ENCODE measurements at places on chromosomes 11 and 22.
A peak's percentile ranks its signal among the peaks of the same experiment; 100 is the strongest.

- DNase-seq: no peak
These were observed 656.1 kb downstream of the OPCML start for GRCh38 chr11:132876239-132876638.

- no peak for DNase-seq
These were observed 14.2 kb upstream of the PIK3C2A start for GRCh38 chr11:17221968-17222367.

- peak; percentile 18 for DNase-seq
These were observed 50.3 kb upstream of the TTLL12 start for GRCh38 chr22:43237280-43237679.

DNA sequence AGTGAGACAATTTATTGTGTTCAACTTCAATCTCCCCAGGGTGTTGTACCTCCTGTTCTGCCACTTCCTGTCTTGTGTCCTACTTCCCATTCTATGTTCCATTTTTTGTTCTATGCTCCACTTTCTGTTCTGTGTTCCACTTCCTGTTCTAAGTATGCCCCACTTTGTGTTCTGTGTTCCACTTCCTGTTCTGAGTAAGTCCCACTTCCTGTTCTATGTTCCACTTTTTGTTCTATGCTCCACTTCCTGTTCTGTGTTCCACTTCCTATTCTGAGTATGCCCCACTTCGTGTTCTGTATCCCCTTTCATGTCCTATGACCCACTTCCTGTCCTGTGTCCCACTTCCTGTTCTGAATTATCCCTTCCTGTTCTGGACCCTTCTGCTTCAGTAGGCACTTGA is 732.7 kb downstream of the TBC1D22A start:
- no peak for DNase-seq

DNA sequence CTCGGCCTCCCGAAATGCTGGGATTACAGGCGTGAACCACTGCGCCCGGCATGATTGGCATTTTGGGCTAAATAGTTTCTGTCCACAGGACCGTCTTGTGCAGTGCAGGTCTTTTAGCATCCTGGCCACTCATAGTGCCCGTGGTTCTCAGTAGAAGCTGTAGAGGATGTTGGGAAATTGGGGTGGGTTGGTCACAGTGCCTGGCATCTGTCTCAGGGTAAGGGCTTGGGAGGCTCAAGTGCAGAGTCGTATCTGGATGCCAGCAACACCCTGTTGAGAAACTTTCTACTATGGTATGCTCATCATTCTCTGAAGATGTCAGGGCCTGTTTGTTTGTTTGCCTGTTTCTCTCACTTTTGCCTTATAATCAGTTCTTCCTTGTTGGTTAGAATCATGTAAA is 21.9 kb downstream of the UBE2L3 start:
- DNase-seq: no peak

- DNase-seq: no peak
These were observed 76.4 kb downstream of the TMEM135 start for GRCh38 chr11:87114093-87114492.

DNA sequence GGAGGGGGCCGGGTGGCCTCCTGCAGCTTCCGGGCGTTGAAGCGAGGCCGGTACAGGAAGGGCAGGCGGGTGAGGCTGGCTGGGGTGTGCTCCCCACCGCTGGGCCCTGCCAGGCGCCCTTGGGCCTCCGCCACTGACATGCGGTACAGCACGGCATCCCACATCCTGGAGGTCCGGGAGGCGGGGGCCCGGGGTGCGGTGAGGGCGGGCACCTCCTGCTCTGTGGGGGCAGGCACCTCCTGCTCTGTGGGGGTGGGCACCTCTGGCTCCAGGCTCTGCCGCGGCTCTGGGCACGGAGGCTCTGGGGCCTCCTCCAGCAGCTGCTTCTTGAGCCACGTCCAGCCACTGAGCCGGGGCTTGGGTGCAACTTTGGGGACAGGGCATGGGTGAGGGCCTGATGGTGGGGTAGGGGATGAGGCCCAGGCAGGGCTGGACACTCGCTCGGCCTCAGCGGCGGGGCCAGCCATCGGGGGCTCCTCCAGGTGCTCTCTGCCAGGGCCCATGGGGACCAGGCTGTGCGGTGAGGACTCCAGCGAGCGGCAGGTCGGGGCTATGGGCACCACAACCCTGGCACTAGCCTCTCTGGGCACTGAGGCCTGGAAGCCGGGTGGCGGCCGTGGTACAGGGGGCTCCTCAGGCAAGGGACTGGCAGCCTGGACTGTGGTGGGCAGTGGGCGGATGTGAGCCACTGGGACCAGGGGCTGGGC is 2.3 kb downstream of the PRR33 start:
- no peak for DNase-seq

DNA sequence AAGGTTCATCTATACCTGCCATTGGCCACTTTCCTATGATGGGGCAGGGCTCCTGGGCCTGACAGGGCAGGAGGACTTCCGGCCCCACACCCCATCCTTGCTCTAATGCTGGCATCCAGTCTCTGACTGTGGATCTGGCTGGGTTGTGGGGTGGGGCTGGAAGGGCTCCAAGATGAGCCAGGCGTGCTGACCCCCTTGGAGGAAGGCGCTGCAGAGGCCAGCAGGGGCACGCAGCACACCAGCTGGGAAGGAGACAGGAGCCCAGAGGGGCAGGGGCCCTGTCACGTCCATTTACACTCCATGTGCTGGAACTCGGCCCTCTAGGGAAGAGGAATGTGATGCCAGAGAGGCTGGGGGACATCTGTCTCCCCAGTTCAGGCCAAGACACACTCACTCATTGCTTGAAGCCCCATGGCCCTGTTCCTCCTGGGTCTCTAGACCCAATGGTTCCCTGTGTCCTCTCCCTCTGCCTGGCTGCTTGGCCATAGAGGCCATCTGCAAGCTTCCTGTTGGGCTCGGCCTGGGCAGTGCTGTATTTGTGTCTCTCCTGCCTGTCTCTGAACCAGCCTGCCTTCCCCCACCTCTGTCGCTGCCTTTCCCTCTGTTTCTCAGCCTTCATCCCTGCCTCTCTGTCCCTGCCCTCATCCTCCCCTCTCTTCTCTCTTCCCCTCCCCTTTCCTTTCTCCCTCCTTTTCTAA is 67.5 kb upstream of the NECTIN1 start:
- DNase-seq: no peak

GRCh38 chr11:6229911-6230310 is 4.5 kb downstream of the FHIP1B start:
- no peak for DNase-seq

DNA sequence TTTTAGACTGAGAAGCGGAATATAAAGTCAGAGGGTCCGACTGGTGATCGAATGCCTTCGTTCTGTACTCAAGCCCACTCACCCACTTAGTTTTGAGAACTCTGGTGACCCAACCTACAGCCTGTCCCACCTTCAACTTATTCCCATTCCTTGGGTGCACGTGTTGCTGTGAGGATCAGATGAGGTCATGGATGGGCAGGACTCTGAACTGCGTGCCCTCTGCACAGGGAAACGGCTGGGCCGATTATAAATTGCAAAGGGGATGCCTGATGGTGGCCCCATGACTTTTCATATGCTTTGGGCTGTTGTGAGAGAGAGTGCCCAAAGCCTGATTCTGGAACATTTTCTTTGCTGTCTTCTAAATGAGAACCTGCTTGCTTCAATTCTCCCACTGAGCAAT is 16.0 kb upstream of the EHF start:
- no peak for DNase-seq

GRCh38 chr11:128207861-128208321 is 379.5 kb downstream of the ETS1 start:
- no peak for DNase-seq

DNA sequence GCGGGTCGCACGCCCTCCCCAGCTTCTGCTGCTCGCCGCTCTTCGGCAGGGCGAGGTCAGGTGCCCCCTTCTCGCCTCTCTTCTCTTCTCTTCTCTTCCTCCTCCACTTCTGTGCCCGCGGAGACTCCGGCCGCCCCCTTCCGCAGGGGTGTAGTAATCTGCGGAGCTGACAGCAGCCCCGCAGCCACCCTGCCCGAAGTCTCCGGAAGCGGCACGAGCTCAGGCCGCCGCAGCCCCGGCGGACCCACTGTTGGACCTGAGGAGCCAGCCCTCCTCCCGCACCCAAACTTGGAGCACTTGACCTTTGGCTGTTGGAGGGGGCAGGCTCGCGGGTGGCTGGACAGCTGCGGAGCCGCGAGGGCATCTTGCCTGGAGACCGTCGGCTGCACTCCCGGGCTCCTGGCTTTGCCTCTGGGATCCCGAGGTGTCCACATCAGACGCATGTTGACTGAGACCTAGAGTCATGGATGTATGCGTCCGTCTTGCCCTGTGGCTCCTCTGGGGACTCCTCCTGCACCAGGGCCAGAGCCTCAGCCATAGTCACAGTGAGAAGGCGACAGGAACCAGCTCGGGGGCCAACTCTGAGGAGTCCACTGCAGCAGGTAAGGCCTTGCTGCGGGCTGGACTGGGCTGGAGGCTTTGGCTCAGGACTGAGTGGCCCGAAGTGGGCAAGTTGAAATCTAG is 486 bp downstream of the STIM1 start:
- DNase-seq: no peak

GRCh38 chr22:45064313-45065278 is 54.8 kb upstream of the PHF21B start:
- no peak for DNase-seq

DNA sequence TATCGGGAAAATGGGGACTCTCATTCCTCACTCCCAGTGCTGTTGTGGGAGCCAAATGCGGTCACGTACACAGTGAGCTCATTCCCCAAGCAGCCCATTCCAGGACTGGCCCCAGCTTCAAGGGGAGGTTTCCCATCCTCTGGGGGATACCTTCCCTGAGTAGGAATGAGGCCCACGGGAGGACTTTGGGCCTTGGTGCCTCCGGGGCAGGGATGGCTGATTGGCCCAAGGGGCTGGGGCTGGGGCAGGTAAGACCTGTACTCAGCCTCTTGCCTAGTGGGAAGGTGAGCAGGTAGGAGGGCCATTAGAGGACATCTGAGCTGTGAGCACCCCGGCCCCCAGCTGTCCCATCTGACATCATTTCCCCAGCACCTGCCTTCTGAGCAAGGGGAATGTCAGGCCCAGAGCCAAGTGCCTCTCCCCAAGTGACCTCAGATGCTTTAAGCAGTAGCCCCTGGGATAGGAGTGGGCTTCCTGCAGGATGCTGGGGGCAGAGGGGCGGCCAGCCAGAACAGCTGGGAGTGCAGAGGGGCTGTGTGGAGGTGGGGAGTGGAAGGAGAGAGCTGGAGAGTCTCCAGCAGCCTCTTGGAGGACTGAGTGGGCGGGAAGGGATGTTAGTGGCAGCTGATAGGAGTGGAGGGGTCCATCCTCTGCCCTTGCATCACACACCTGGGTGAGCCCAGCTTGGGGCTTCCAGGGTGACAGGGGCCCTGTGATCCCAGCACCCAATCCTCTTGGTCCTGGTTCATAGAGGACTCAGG is 58.4 kb downstream of the CD82 start:
- peak; percentile 1 for DNase-seq

GRCh38 chr11:23455321-23455891 is 595.1 kb upstream of the CCDC179 start:
- DNase-seq: no peak

GRCh38 chr11:106271686-106272085 is 194.2 kb downstream of the AASDHPPT start:
- no peak for DNase-seq

- no peak for DNase-seq
These were observed 102.8 kb downstream of the CEP164 start for GRCh38 chr11:117430293-117430955.

DNA sequence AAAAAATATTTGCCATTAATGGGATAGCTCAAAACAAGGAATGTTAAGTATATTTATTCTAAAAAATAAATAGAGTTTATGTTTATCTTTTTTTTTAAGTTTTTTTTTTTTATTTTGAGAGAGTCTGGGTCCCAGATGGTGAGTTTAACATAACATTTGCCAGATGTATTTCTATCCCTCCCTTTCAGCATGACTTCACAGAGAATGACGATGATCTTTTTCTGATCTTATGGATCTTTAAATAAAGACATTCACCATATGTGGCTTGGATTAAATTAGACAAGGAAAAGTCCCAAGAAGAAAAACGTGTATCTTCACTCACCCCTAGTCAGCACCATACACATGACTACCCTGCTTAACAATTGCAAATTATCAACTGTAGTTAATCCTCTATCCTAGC is 839.8 kb upstream of the CNTN5 start:
- DNase-seq: no peak

- DNase-seq: peak; percentile 70
These were observed 16.1 kb downstream of the COMMD9 start for GRCh38 chr11:36273110-36273509.

DNA sequence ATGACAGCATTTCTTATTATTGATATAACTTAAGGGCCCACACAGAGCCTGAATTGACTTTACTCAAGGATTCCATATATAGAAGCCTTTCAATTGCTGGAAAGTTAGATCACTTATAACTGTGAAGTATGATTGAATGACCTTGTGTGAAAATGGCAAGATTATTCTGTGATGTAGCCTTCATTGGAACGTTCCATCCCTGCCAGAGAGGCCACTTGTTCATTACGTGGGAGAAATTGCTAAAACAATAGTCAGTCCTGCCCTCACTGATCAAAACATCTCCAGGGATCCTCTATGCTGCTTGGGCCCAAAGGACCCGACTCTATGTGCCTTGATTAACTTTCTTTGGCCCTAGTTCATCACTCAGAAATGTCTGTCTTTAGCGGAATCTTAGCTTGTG is 159.5 kb upstream of the BLID start:
- DNase-seq: no peak

DNA sequence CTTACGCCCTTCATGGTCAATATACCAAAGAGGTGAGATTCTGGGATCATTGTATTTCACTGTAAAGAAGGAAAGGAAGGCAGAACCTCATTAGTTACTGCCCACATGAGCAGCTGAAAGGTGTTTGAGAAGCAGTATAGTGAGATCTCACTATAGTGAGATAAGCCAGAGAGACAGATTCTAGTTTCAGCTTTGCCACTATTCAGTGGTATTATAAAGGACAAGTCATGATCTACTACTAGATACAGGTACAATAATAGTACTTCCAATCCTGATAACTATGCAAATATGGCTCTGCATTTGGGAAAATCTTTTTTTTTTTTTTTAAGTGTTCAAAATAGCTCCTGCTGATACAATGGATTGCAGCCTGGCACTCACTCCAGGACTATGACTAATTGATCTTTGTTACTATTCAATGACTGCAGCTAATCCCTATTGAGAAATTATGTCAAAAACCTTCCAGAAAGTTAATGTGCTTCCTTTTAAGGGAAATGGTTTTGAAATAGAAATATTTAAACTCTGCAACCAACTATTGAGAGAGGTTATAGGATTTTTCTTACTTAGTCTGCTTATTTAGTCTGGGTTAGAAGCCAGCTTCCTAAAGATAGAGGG is 8.3 kb upstream of the DLAT start:
- DNase-seq: peak; percentile 24

DNA sequence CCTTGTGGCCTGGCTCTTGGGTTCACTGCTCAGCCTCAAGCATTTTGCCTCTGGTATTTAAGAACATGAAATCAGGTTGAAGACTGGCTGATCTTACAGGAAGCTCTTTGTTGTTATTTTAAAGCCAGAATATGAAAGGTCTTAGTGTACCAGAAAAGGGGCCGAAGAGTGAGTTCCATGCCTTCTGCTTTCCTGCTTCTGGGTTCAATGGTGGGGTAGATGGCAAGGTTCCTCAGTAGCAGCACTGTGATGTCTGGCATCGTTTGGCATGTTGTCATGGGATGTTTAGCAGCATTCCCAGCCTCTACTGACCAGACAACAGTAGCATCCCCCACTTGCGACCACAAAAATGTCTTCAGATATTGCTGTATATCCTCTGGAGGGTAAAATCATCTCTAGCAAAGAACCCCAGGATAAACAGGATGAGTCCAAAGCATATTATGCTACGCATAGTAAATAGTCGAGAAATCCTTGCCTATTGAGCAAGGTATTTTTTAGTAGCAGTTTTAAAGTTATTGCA is 2.4 kb downstream of the VPS26B start:
- no peak for DNase-seq

- peak; percentile 66 for DNase-seq
These were observed 4.3 kb downstream of the GRK2 start for GRCh38 chr11:67270256-67271204.

- no peak for DNase-seq
These were observed 170.0 kb upstream of the PDGFD start for GRCh38 chr11:104333977-104334376.
